Tibial nerve (tissue), 4 donors: ENCODE measurements at places on chromosomes 13 and 19. TPM values are rescaled to one million over a fixed set of nuclear protein-coding genes. Genes with fewer than 3 reads are reported as not detected.

KRI1 gene
- 27.9 TPM for total RNA-seq

CRLF1 gene
- 47.4 TPM for total RNA-seq

PALM gene
- 101 TPM for total RNA-seq

GNG7 gene
- 4.0 TPM for total RNA-seq

FLT1 gene
- 19.3 TPM for total RNA-seq

ZSWIM9 gene
- 7.3 TPM for total RNA-seq

RPL13A gene
- total RNA-seq = 3,948 TPM

CEACAM19 gene
- 18.8 TPM for total RNA-seq

KASH5 gene
- not detected for total RNA-seq

CCDC169 gene
- total RNA-seq = 0.39 TPM

ZNF350 gene
- total RNA-seq = 7.2 TPM

FAM124A gene
- 29.5 TPM for total RNA-seq

DNA sequence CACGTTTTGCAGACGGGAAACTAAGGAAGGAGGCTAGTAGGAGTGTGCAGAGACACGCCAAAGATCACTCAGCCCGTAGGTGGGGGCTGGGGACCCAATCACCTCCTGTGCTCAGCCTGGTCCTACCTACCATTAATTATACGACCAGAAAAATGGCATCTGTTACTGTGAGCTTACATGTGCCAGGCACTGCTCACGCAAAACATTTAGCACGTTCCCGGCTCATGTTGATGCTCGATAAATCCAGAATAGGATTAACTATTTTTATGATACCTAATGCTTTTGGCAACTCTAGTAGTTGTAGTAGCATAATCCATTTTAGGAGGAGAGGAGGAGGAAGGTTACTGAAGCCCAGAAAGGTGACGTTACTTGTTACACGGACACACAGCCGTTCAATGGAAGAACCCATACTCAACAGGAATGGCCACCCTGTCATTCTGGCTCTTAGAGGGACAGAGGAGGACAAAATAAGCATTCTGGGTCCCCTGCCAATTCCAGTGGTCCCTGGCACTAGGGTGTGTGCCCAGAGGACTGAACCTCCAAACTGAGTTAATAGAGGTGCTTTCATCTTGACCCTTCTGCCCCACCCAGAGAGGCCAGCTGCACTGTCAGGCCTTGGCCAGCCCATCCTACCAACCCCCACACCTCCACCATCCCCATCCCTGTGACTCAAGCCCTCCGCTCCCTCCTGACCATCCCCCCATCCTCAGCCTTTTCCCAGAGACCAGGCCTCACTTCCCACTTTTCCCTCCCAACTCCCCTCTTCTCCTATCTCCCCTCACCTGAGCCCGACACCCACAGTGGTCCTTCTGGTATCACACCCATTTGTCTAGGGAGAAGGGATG, 5.0 kb upstream of the EML2 start:
- no peaks in the 10 kb centered on the region for H3K36me3 ChIP-seq
- H3K4me3 ChIP-seq = no peak overlapping the region
- no peaks in the 10 kb centered on the region for H3K4me1 ChIP-seq

DNA sequence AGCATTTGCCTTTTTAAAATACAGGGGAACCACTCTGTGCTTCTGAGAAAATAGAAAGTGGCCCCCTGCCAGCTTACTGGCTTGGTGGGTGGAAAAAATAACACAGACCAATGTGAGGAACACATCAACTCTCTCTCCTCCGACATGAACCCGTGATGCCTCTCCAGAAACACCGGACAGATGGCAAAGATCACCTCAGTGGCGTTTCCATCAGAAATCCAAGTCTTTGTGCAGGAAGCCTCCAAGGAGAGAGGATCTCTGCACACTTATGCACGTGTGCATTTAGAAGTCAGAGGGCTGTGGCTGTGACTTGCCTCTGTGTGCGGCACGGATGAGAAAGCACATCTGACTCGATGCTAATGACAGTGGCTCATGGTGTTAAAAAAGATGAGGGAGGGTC, 112.3 kb upstream of the KLF12 start:
- H3K27me3 ChIP-seq = no peaks in the 10 kb centered on the region
- peak; percentile 21 for DNase-seq
- H3K4me1 ChIP-seq = no peaks in the 10 kb centered on the region
- H3K27ac ChIP-seq = no peak overlapping the region
- no peaks in the 10 kb centered on the region for H3K36me3 ChIP-seq

DNA sequence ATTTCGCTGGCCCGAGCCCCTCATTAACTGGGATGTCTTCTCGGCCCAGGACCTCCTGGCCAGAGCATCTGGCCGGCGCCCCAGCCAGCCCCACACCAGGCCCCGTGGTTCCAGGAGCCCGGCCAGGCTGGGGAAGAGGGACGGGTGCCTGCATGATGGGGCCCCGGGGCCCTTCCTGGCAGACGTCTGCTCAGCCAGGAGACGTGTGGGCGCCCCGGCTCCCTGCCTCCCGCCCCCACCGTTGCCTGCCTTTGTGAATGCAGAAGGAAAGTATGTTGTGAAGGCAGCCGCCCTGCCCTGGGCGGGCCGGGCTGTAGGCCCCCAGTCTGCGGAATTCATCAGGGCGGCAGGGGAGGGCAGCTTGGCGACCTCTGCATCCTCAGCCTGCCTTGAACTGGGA, 4.4 kb upstream of the COMP start:
- H3K36me3 ChIP-seq = no peaks in the 10 kb centered on the region
- no peak overlapping the region for H3K27ac ChIP-seq
- H3K4me1 ChIP-seq = peaks cover 10% of the 10 kb centered on the region
- H3K4me3 ChIP-seq = no peak overlapping the region
- no peak for DNase-seq

DNA sequence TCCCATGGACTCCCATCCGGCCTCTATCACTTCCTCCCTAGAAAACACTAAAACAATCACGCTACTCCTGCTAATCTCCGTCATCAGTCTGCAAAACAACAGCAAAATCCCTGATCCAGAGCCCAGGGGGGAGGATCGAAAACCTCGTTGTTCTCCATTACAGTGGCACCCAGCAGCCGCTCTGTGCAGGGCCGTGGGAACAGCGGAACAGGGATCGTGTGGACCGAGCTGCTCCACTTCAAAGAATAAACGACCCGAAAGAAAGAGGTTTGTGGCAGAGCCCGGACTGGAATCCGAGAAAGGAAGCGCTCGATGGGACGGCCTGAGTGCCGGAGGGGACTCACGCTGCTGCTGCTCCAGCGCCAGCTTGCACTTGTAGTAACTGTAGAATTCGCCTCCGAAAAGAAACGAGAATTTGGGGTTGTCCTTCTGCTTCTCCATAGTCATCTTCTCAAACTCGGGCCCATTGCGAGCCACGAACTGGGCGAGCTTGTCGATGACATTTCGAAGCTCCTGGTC, 652 bp downstream of the CHERP start:
- peaks cover 37% of the 10 kb centered on the region for H3K4me1 ChIP-seq
- H3K36me3 ChIP-seq = no peaks in the 10 kb centered on the region
- no peak for DNase-seq
- peak overlapping the region; percentile 54 for H3K4me3 ChIP-seq
- peak overlapping the region; percentile 89 for H3K27ac ChIP-seq

DNA sequence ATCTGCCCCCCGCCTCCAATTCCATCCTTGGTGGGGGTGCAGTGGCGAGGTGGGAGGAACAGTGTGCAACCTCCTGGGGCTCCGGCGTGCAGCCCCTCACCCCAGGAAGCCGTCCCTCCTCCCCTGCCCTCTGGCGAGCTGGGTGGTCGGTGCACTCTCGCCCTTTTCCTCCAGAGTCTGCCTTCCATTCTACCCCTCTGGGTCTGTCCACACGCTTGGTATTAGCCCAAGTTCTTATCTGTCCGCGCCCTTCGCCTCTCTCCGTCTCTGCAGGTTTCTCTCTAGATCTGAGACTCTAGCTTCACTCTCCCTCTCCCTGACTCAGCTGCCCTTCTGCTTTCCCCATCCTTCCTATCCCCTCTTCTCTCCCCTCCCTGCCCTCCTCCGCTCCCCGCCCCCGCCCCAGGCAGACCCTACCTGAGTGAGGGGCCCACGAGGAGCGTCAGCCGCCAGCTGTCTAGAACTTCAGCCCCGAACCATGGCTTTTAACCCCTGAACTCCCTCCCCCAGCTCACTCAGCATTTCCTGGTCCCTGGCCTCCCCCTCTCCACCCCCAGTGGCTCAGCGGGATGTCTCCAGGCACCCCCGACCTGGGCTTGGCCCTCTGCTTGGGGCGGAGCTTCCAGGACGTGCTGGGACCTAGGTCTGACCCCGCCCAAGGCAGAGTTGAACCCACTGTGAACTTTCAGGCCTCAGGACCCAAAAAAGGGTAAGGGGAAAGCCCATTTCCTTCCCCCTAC, 499 bp upstream of the KLK13 start:
- no peaks in the 10 kb centered on the region for H3K4me1 ChIP-seq
- no peaks in the 10 kb centered on the region for H3K27me3 ChIP-seq
- DNase-seq = no peak
- H3K36me3 ChIP-seq = no peaks in the 10 kb centered on the region

GRCh38 chr13:79621449-79621848, 140.5 kb downstream of the NDFIP2 start:
- no peak overlapping the region for H3K27ac ChIP-seq
- no peaks in the 10 kb centered on the region for H3K27me3 ChIP-seq
- no peaks in the 10 kb centered on the region for H3K36me3 ChIP-seq
- H3K4me1 ChIP-seq = no peaks in the 10 kb centered on the region
- no peak overlapping the region for H3K4me3 ChIP-seq
- DNase-seq = no peak

DNA sequence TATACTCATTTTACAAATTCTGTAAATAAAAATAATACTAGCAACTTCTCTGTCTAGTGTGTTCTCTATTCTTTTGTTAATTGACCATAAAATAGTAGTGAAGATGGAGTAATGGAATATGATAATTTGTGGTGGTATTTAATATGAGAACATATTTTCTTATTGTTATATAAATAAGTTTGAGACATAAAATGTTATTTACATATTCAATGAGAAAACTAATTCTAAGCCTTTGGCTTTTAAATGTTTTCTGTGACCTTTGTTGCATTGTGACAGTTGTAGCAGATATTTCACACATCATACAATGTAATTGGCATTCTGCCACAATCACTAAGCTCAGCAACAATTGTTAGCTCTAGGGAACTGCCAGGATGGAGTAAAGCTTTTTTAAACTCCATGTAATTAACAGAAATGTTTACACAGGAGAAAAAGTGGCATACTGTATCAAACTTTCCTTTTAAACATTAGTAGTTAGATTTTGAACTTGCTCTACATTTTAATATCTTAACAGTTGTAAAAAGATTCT, 562.1 kb upstream of the PCDH9 start:
- DNase-seq = no peak
- H3K36me3 ChIP-seq = no peaks in the 10 kb centered on the region
- no peak overlapping the region for H3K4me3 ChIP-seq
- no peaks in the 10 kb centered on the region for H3K4me1 ChIP-seq
- H3K27ac ChIP-seq = no peak overlapping the region

DNA sequence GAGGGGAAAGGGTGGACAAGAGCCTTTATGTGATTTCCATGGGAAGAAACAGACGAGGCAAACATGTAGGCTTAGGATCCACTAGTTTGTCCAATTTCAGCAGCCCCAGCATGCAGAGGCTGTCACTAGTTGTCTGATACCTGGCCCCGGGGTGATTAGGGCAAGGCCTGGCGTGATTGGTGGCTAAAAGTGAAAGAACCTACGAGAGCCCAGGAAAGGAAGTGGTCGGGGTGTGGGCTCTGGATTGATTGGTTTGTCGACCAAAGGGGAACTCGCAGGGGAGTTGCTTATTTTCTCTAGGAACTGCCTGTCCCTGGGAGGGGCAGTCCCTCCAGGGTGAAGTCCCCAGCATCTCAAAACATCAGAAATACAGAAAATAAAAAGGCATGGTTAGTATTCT, 64.2 kb upstream of the UQCRFS1 start:
- H3K36me3 ChIP-seq = no peaks in the 10 kb centered on the region
- H3K27me3 ChIP-seq = peaks cover 4% of the 10 kb centered on the region
- no peak overlapping the region for H3K27ac ChIP-seq

- no peak overlapping the region for H3K27ac ChIP-seq
- peaks cover 3% of the 10 kb centered on the region for H3K27me3 ChIP-seq
- DNase-seq = no peak
- H3K36me3 ChIP-seq = no peaks in the 10 kb centered on the region
- no peaks in the 10 kb centered on the region for H3K4me1 ChIP-seq
Observed at GRCh38 chr13:112177450-112178288, 110.7 kb downstream of the SOX1 start.

DNA sequence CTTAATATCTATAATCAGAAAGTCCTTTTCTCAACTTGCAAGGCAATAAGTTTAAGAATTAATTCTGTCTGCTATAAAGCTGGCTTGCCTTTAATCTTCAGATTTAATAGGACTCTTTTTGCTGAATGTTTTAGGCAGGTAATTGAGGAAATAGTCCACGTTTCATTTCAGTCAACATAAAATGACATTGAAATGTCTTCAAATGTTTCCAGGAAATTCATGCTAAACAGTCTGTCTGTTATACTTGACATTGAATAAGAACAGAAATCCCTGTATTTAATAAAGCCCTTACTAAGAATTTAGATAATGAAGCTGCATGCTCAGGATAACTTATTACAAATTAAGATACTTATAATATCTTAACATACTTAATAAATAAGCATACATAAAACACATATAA, 84.2 kb downstream of the PCDH9 start:
- no peaks in the 10 kb centered on the region for H3K4me1 ChIP-seq
- H3K36me3 ChIP-seq = no peaks in the 10 kb centered on the region
- H3K4me3 ChIP-seq = no peak overlapping the region

DNA sequence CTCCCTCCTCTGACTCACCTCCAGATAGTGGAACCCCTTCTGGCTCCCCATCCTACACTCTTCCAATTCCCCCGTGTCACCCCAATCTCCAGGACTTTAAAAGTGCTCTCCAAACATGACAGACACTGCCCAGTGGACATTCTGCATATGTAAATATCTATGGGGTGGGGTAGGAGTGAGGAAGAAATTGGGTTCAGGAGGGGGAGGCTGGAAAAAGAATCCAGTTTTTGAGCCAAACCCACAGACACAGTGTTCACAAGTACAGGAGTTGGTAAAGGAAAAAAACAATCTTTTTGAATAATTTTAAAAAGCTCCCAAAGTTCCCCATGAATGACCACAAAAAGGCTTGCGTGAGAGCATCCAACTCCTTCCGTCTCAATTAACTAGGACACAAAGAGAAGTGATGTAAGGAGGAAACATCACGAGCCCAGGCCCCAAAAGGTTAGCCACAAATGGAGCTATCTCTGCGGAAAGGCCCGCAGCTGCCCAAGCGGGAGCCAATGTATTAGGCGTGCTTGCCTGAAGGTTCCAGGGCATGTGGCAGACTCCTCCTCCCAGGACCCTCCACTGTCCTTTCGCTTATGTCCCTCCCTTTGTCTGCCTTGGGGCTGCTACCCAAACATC, 18.0 kb downstream of the ZC3H4 start:
- no peak for DNase-seq
- H3K36me3 ChIP-seq = peaks cover 30% of the 10 kb centered on the region
- H3K27me3 ChIP-seq = no peaks in the 10 kb centered on the region
- peak overlapping the region; percentile 80 for H3K27ac ChIP-seq
- H3K4me3 ChIP-seq = no peak overlapping the region
- H3K4me1 ChIP-seq = peaks cover 39% of the 10 kb centered on the region

- no peaks in the 10 kb centered on the region for H3K4me1 ChIP-seq
- H3K27me3 ChIP-seq = peaks cover 22% of the 10 kb centered on the region
- H3K4me3 ChIP-seq = no peak overlapping the region
- no peak for DNase-seq
- H3K27ac ChIP-seq = peak overlapping the region; percentile 70
Observed at GRCh38 chr19:51417810-51418157, 342 bp upstream of the SIGLEC10 start.

GRCh38 chr13:113976711-113977684, 3.1 kb upstream of the C13orf46 start:
- H3K27me3 ChIP-seq = no peaks in the 10 kb centered on the region
- H3K4me3 ChIP-seq = no peak overlapping the region
- peaks cover 60% of the 10 kb centered on the region for H3K4me1 ChIP-seq
- H3K27ac ChIP-seq = peak overlapping the region; percentile 78
- H3K36me3 ChIP-seq = peaks cover 86% of the 10 kb centered on the region

GRCh38 chr19:17256130-17256529, 8.4 kb downstream of the USHBP1 start:
- no peaks in the 10 kb centered on the region for H3K4me1 ChIP-seq
- no peak overlapping the region for H3K4me3 ChIP-seq
- no peak for DNase-seq
